CMK (cell line): ENCODE measurements at places on chromosomes 4 and X.

DNA sequence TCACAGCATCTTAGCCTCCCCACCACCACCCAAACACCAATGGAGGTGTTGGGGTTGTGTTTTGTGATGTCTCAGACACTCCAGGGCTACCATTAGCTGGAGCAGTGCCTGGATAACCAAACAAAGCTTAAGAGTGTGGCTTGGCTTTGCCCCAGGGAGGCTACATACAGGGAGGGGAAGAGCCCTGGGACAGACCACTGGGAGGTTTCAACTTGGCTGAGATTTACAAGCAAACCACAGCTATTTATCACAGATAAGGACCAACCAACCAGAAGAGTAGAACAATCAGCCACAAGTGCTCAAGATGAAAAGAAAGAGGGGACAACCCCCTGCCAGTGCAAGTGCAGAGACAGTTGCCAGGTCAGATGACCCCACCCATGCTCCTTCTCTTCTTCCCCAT lies 24.1 kb downstream of the SOX3 start:
- no peak for DNase-seq

DNA sequence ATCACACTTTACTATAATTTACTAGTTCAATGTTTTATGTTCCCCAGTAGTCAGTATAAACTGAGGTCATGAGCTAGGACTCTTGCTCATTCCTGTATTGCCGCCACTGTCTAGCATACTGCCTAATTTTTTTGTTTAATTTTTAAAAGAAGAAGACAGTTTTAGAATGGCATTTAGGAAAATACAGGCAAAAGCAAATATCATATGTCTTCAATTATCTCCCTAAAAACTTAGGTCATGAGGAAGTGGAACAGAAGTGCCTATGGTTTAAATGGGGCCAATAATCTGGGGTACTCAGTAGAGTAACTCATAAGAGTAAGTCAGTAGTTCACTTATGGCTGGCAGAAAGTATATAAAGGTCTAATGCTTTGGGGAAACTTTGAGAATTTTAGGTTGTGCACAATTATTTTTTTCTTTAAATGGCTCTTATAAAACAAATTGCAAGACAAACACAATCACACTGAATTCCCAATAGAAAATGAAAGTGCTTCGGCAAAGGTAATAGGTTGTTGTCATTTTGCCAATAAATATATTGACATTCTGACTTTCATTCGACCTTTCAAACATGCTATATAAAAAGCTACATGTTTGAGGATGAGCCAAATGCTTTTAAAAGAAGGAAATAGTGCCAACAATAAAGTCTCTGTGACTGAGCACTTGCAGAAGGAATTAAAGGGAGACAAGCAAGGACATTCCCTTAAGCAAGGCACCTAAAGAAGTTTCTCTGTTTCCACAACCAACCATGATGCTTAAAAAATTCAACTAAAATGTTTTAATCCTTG lies 390.1 kb downstream of the PDGFC start:
- no peak for DNase-seq

GRCh38 chr4:13344216-13344615 lies 139.9 kb downstream of the RAB28 start:
- no peak for DNase-seq

DNA sequence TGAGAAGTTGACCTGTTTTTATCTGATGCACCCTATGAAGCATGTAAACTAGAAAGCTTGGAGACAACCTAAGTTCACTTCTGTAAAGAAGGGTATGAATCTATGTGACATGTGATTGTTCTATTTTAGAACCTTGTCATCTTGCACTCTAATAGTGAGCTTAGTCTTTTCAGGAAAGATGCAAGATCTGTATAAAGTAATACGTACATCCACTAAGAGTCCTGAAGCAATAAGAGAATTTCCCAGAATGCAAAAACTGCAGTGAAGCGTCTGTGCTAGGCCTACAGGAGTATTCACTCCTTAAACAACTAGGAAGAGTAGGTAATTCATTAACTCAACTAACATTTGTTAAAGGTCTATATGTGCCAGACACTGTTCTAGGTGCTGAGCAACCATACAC lies 23.3 kb upstream of the NDP start:
- DNase-seq: no peak

- DNase-seq: no peak
These were observed 25.5 kb downstream of the CHST7 start for GRCh38 chrX:46599051-46599560.

- DNase-seq: no peak
These were observed 46.9 kb downstream of the MTM1 start for GRCh38 chrX:150615356-150615755.

DNA sequence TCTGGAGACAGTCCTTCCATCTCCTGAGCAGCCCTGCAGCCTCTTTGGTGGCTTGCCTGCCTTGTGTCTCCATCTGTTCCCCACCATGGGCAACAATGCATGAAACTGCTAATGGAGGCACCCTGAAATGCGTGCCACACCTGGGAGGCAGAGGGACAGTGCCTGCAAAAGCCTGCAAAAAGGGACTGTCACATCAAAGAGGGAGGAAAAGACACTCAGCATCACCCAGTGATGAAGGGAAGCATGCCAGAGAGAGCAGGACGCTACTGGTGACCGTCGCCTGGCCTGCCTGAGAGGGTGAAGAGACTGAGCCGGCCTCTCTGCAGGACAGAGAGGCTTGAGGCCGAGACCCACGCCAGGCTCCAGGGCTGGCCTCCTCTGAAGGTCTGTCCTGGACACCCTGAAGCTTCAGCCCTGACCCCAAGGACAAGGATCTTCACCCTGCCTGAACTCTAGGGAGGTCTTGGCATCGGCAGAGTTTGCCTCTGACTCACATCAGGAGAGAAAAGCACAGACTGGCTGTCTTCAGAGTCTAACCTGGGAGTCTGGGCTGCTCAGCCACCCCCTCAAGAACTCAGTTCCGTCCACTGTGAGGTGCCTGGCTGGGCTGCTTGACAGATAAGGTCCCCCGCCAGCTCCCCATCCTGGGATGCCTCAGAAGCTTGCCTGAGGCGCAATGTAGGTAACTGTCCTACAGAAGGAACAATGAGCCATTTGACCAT lies 8.1 kb downstream of the ACSL1 start:
- no peak for DNase-seq
